ENCODE measurements at places on chromosomes 2 and 18. TPM values are rescaled to one million over a fixed set of nuclear protein-coding genes. Genes with fewer than 3 reads are reported as not detected.
A peak's percentile ranks its signal among the peaks of the same experiment; 100 is the strongest.

DNA sequence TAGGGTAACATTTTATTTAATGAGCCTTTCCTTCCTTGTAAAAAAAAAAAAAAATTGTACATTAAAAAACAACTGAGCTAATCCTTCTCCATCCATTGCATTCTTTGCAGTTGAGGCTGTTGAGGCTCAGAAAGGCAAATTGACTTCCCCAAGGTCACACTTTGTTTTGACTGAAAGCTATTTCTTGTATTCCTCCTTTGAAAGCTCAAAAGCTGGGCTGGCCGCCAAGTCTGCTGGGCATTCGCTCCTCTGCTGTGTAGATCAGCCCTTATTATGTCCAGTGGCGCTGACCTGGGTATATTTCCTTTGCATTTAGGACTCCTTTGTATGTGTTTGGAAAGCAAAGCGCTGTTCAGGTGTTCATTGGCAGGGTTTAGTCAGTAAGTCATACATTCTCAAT, 44.0 kb downstream of the SGPP2 start:
- DNase-seq = no peak

DNA sequence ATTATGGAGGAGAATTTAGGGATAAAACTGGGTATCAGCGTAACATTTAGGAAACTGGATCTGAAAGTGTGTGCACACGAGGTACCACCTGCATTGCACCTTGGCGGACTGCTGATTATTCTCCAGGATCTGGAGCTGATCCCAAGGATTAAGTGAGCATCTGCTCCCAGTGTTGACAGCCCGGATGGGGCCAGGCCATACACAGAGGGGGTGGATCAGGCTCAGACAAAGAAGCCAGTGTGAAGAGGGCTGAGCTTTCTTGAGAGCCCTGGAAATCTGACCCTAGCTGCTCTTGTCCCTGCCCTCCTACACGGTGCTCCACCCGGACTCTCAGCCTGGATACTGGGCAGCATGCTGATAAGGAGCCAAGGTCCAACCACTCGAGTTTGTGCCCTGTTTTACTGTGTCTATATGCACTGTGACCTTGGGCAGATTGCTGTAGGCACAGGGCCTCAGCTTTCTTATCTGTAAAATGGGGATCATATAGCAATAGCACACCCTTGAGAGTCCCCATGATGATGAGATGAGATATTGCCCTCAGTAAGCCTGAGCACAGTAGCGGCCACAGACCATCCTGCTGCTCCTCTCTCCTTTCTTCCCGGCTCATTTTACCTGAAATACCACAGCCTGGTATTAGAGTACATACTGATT, 396.8 kb upstream of the CELF4 start:
- no peak for DNase-seq

DNA sequence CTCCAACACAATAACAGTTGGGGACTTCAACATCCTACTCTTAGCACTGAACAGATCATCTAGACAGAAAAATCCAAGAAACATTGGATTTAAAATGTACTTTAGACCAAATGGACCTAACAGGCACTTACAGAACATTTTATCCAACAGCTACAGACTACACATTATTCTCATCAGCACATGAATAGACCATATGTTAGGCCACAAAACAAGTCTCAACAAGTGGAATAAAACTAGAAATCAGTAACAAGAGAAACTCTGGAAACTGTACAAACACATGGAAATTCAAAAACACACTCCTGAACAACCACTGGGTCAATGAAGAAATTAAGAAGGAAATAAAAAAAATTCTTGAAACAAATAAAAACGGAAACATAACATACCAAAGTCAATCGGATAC, 117.5 kb downstream of the ACVR1 start:
- no peak for DNase-seq

- DNase-seq = no peak
Measured at GRCh38 chr2:128789221-128789620, 470.6 kb upstream of the HS6ST1 start.

DNA sequence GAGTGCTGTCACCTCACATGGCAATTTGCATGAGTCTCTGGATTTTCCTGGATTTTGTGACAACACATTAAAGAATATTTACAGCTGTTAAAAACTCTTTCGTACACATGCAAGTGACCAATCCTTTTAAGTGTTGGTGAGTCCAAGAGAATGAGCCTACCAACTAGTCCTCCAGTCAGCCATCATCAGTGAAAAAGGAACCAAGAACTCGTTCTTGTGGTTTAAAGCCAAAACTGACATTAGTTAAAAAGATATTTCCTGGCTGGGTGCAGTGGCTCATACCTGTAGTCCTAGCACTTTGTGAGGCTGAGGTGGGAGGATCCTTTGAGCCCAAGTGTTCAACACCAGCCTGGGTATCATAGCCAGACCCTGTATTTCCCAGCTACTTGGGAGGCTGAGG, 215.4 kb upstream of the ITGA4 start:
- no peak for DNase-seq

DNA sequence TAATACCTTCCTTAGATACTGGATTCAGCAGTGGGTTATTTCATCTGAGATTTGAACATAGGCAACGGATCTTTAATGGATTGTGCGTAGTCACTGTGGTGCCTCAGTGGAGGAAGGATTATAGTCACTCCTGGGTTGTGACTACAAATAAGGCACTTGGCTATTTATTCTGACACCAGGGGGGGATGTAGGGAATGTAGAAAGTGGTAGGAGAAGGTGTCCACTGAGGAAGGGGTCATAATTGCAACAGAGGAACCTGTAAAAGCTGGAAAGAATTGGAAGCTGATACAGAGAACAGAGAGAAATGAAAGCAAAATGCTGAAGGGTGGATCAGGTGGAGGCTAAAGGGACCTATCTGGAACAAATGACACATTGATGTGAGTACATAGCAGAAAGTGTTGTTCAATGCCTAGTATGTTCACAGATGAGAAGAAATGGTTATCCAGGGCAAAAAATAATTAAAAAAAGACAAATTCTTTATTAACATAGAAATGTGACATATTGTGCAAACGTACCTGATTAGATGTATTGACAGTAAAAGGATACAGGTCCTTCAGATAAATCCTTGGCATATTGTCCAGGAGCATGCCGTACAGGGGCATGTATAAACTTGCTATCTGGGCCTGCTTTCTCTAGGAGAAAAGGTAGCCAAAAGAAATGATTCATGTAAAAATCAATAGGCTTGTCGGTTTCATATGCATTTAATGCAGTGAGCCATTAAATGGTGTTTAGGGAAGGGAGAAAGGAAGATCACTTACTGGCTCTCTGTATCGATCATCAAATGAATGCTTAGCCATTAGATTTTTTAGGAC, 91.2 kb upstream of the CCDC195 start:
- peak; percentile 18 for DNase-seq

DNA sequence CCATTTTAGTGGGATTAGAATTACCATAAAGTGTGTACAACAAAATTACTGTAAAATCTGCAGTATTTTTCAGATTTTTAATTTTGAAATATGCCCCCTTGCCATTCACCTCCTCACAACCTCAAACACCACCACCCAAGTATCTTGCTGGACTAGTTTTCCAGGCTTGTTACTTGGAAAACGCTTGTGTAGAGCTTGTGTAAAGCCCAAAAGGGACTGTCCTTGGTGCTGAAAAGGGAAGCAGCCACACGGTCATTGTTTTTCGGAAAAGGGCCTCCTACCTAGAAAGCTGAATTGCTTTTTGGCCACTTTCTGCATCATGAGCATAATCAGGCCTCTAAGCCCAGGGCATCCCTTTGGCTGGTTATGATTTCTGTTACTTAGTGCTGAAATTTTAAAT, 563.4 kb downstream of the LRRTM4 start:
- peak; percentile 2 for DNase-seq

The IL1B gene
- 0.26 TPM for total RNA-seq

GRCh38 chr2:21318263-21318662, 194.5 kb downstream of the TDRD15 start:
- DNase-seq = no peak

Measured in fibroblast of lung (primary cell).